Stimulated activated CD8-positive, alpha-beta memory T cell treated with anti-CD3 and anti-CD28 coated beads, Interleukin-12 subunit alpha, Interleukin-12 subunit beta, amount 100 ng/mL, for 4 hours (primary cell): ENCODE measurements at places on chromosomes 4 and X.

GRCh38 chr4:1797861-1798579 lies 4.9 kb downstream of the FGFR3 start:
- DNase-seq = no peak

DNA sequence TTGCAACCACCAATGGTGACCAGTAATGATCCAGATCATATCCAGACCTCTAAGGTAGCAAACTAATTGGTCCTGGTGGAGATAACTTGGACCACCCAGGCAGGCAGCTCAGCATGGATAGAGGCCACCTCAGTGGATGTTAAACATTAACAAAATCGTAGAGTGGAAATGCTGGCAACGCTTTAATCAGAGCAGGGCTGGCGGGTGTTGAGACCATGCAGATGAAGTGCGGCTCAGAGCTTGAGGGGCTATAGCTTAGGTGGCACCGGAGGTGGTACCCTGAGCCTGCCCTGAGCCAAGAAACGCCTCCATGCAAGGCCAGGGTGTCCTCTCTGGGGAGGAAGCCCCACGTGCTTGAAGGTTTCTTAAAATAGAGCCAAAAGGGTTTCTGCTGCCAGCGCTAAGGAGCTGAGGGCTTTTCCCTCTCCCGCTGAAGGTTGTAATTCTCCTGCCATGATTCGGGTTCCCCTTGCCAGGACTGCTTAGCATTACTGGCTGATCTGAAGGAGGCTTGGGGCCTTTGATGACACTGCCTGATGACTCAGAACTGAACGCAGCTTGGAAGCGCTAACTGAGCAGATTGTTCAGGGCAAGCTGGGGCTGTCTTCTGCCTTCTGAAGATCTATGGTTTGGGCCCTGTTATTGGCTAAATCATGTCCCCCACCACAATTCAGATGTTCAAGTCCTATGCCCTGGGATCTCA lies 177.8 kb upstream of the ATP6AP2 start:
- no peak for DNase-seq

DNA sequence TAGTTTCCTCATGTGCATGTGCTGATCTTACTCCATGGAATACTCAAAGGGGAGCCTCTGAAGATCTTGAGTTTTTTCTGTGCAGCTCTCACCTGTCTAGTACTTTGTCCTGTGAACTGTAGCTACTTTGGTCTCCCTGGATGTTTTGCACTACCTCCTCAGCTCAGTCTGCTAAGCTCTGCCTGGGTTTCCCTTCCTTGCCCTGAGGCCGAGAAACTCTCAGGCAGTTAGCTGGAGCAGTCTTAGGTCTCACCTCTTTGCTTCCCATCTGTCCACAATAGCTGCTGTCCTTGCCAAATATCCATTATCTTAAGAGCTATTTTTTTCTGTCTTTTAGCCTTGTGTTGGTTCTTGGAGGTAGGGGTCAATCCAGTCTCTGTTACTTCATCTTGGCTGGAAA lies 11.6 kb downstream of the THAP6 start:
- no peak for DNase-seq

GRCh38 chr4:47786958-47787370 lies 50.9 kb downstream of the CORIN start:
- no peak for DNase-seq

GRCh38 chr4:39961311-39961877 lies 16.3 kb downstream of the PDS5A start:
- no peak for DNase-seq

GRCh38 chr4:7777017-7777710 lies 162.5 kb downstream of the AFAP1 start:
- DNase-seq = no peak

DNA sequence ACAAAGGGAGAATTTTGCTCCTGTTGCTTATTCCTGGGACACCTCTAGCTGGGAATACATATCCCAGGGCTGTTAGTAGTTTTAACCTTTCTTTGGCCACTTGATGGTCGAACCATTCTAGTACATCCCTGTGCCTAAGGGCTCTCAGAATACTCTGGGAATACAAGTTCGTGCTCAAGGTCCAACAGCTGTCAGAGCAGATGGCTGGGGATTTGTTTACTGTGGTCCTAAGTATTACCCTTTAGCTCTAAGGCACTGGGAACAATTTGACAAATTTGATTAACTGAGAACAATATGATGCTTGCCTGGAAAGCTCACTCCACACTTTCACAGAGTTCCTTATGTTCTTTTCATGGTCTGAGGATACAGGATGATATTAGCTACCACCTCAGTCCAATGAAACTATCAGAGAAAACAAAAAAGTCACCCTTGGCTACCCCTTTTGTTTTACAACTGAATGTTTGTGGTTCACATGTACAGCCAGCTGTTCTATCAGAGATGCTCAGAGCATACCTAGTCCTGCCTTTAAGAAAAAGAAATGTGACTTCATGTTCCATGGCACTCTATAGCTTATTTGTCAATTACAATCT lies 47.4 kb upstream of the PHOX2B start:
- no peak for DNase-seq

GRCh38 chr4:90799895-90800294 lies 672.7 kb downstream of the CCSER1 start:
- DNase-seq = no peak

DNA sequence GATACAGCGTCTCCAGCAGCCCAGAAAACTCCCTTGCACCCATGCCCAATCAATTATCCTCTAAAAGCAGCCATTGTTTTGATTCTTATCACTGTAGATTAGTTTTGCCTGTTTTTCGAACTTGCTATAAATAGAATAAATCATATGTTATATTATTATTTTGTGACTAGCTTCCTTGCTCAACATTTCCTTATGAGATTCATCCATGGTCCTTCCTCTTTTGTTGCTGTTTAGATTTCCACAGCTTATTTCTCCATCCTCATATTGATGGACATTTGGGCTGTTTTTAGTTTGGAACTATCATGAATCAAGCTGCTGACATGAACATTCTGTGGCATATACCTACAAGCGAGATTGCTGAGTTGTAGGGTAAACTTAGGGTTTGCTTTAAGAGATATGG lies 595.3 kb downstream of the BCOR start:
- no peak for DNase-seq

DNA sequence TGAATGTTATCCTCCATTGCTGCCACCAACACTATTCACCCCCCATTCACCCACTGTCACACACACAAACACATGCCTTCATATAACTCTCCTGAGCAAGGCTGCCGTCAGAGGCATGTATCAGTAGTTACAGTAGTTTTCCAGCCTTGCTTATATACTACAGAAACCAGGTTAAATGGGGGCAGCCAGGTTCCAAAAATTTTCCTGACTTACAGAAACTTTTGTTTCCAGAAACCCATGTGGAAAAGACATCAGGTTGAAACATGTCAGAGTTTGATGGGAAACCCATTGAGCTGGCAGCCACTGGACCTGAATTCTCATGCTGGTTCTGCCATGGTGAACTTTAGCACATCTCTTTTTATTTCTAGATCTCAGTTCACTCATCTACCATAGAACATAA lies 64.0 kb downstream of the COX18 start:
- DNase-seq = no peak

- DNase-seq = no peak
These were observed 906.5 kb downstream of the FAT4 start for GRCh38 chr4:126221282-126221681.

GRCh38 chrX:8971116-8971515 lies 62.8 kb downstream of the FAM9B start:
- no peak for DNase-seq

DNA sequence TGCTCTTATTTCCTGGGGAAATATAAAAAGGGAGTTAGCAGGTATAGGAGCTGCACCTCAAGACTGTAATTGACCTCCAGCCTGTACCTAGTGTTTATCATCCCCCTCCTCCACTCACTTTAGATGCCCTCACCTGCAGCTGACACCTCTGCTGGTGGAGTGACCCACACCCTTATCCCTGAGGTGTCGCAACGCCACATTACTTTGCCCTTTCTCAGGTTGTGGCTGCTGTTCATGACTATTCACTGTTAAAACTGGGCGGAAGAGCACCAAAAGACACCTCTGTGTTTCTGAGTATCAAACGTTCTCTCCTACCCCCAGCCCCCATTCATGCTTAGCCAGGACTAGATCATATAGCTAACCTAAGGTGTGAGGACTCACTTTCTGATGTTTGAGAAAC lies 101.5 kb upstream of the ADAMTS3 start:
- no peak for DNase-seq

GRCh38 chr4:107835406-107835805 lies 10.7 kb downstream of the SGMS2 start:
- no peak for DNase-seq

GRCh38 chr4:84852081-84852480 lies 114.4 kb downstream of the WDFY3 start:
- no peak for DNase-seq

DNA sequence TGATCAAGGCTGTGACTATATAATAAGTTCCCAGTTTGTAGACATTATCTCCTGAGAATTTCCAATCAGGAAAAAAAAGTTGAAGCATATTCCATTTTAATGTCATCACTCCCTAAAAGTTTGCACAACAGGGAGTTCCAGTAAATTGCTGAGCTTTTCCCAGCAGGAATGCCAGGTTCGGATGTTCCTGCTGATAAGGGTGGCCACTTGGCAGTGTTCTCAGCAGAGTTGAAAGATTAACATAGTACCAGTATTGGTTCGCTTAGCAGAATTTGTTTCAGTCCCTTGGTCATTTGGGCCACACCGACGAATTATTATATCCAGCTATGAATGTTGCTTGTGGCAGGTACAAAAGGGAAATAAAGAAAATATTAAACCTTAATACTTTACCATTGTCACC lies 5.2 kb upstream of the CXCL2 start:
- no peak for DNase-seq

DNA sequence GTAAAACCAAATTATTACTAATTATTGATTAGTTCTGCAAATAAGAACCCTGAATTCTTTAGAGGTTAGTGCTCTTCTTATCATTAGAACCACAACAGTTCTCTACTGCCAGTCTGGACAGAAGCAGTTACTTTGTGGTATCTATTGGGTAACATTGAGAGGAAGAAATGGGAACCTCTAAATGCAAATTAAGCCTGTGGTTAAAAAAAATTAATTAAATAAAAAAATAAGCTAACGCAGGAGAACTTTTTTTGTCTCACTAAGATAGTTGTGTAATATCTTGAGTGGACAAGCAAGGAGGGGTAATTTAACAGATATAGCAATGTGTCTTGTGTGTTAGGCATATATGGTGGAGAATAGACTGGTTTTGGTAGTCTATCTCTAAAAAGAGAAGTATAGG lies 32.9 kb upstream of the TET2 start:
- DNase-seq = no peak

DNA sequence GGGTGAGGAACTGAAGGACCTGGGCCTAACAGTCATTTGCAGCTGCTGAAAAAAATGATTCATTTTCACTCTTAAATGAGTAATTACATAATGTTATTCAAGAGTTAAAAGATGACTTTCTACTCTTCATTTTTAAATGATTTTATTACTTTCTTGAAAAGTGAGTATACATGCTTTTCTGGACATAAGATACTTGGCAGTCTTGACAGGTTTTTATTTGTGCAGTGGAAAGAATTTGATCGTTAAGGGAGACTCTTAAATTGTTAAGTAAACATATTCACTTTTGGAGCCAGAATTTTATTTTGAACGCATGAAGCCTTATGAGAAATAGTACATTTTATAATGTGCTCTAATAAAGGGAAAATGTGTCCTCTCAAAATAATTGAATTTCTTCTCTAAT lies 245.7 kb downstream of the TENM3 start:
- no peak for DNase-seq

DNA sequence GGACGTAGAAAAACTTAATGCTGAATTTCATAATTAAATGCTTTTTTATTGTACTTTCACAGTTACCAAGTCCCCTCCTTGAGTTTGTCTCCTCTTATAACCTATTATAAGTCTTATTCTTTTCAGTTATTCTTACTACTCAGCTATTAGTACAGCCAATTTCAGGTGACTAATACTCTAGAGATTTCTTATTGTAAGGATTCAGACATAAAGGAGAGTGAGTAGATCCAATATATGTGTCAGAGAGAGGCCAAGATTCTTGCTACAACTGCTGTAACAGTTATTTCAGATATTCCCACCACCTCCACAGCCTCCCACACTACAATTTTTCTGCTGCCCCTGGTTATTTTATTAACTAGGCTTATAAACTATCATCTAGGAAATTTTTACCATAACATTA lies 274.5 kb downstream of the GPAT3 start:
- no peak for DNase-seq

DNA sequence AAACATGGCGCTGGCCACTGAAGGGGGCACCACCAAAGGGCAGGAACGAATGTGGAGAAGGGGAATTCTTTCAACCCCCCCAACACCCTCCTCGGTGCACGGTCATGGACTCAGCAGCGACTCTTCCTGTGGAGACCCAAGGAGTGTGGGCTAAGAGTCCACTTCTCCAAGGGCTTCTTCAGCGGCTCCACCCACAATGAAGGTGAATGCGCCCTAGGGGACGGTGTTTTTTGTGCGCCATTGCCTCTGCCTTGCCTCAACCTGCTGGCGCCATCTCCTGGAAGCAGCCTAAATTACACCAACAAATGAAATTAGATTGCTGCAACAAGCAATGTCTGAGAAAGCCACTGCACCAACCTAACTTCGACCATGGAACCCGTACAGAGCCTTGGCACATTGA lies 169.2 kb upstream of the MAGEB18 start:
- no peak for DNase-seq

DNA sequence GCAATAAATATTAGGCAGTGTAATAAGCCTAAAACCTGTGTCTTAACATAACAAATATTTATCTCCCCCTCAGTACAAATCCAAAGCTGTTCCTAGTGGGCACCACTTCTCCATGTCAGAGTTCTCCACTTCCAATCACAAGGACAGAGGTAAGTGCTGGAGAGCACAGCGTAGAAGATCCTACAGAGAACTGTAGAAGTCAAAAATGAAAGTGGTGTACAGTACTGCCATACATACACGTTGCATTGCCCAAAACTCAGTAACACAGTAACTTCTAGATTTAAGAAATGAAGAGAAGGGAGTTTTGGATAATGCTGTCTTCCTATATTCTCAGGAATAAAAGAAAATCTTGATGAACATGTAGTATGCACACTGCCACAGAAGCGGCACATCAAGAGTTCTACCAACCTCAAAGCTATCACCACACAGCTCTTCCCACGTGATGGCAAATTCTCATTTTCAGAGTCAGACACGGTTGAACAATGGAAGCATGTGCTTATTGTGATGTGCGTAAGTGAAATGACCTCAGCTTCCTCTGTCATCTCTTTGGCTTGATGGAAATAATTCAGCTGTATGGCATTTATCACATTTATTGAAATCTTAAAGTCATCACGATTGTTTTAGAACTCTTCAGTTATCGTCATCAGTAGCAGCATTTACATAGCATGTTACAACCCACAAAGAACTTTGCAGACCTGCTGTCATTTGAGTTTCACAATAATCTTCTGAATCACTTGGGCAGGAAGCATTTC lies 27.1 kb upstream of the SPANXN4 start:
- DNase-seq = no peak

DNA sequence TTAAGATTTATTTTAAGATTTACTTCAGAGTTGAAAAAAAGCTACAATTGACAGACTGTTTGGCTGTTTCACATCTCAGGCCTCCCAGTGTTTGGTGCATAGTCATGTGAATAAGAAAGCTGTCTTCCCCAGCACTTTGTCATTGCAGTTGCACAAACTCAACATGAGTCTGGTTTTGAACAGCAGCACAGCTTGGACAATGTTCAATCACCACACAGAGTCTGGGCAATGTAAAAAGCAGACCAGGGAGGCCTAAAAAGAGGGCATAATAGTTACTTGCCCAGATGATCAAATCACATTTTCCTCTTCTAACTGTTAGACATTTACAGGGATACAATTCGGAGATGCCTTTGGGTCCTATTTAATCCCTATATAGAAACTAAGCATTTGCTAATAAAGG lies 1055.0 kb downstream of the RPA4 start:
- DNase-seq = no peak

- no peak for DNase-seq
These were observed 82.5 kb downstream of the HPRT1 start for GRCh38 chrX:134542485-134542884.
